Stimulated activated CD4-positive, alpha-beta T cell treated with anti-CD3 and anti-CD28 coated beads, TNF-alpha, amount 100 ng/mL, for 24 hours (primary cell): ENCODE measurements at places on chromosomes 3 and 15.

DNA sequence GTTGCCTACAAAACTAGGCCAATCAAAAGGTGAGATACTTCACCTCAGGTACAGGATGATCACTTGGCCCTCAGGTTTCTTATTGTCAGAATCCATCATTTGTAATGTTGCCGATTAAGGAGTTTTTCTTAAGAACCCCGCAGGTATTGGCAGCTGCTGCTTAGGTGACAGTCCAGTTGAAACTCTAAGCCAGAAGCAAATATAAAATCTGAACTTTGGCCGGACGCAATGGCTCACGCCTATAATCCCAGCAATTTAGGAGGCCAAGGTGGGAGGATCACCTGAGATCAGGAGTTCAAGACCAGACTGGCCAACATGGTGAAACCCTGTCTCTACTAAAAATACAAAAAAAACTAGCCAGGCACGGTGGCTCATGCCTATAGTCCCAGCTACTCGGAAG, 43.1 kb upstream of the SNTN start:
- DNase-seq = no peak

DNA sequence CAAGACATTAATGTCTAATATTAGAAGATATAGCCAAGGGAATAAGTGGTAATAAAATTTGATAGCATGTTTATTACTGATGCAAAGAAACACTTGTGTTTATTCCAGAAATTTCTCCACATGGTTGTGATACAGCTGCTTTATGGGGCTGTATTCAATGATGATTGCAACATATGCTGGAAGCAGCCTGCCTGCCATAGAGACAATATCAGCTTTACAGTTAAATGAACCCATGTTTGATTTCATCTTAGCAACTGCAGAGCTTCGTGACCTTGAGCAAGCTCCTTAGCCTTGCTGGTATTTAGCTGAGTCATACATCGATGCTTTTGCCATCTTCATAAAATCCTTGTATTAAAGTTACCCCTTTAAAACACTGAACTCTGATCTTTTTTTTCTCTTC, 168.1 kb upstream of the STAC start:
- DNase-seq = no peak

DNA sequence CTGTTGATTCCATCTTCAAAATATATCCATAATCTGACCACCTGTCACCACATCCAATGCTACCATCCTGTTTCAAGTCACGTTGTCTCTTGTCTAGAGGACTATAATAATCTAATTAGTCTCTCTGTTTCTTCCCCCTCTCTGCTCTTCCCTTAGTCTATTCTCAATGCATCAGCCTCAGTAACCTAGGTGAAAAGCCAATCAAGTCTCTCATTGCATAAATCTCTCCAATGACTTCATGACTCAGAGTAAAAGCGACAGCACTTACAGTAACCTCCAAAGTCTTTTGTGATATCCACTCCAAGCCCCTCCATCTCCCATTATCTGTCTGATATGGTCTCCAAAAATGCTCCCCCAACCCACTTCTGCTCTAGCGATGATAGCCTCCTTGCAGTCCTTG, 7.2 kb downstream of the UBA3 start:
- no peak for DNase-seq

DNA sequence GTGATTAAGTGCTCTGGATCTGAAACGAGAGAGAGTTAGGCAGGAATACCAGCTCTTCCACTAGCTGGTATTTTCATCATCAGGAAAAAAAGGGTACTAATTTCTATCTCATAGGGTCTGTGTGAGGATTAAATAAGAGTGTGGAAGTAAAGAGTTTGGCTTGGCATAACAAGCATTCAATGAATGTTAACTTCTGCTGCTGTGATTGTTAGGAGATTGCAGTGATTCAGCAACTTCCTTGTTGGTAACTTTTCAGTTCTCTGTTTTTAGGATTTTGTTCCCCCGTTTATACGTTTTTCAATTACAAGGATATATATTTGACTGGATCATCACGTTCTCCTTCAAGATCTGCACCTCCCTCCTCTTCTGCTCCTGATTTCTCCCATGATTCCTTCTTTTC, 65.9 kb upstream of the MYO5C start:
- no peak for DNase-seq

DNA sequence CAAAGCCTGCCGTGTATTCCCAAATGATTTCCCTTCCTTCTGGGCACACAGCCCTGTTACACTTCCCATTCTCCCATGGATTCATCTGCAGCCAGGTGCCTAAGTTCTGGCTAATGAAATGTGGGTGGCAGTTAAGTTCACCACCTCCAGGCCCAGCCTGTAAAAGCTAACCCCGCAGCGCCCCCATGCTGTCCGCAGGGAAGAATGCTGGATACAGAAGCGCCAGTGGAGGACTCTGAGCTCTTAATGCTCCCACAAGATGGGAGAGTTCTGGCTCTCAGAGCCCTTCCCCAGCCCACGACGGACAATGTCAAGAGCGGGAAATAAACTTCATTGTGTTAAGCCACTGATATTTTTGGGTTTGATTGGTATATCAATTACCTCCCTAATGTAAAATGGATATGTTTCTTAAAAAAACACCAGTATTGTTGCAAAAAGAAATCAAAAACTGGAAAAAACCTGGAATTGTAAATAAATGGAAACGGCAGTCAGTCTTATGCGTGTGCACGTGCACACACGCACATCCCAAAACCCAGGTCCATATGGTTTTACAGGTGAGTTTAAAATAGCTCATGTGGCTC, 37.7 kb upstream of the FGD5 start:
- DNase-seq = peak; percentile 30

- no peak for DNase-seq
Observed at GRCh38 chr3:125460233-125460632, 59.8 kb downstream of the SNX4 start.

GRCh38 chr3:147411238-147411814, 2.2 kb downstream of the ZIC1 start:
- DNase-seq = no peak

DNA sequence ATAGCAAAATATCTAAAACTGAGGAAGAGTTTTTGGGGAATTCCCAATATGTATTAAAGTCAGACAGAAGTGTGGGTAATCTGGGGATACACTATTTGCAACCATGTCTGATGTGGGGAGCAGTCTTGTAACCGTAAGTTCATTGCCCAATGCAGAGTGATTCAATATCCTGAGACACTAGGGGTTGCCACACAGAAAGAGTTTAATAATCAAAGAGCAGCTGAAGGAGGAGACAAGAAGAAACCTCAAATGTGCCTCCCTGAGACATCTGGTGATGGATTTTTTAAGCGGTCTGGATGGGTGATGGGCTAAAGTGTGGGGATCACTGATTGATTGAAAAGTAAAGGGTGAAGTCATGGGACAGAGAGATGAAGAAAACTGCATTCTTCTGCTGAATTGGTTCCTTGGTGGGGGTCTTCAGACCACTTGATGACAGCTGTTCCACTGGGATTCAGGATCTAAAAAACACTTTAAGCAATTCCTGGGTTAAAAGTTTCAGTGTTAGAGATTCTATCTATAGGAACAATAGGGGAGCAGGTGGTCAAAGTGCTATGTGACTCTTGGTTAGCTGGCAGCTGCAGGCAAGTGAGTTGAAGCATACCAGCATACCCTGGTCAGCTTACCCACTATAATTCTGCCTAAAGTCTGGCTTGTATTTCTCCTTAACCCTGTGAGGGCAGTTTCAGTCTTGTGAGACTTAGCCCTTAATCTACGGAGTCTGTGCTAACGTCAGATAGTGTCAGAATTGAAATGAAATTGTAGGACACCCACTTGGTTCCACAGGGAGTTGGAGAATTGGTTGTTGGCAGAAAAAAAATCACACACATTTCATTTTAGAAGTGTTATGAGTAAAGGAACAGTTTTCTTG, 425.9 kb upstream of the TGFBR2 start:
- DNase-seq = no peak

GRCh38 chr15:61794881-61795280, 265.4 kb downstream of the VPS13C start:
- DNase-seq = no peak

DNA sequence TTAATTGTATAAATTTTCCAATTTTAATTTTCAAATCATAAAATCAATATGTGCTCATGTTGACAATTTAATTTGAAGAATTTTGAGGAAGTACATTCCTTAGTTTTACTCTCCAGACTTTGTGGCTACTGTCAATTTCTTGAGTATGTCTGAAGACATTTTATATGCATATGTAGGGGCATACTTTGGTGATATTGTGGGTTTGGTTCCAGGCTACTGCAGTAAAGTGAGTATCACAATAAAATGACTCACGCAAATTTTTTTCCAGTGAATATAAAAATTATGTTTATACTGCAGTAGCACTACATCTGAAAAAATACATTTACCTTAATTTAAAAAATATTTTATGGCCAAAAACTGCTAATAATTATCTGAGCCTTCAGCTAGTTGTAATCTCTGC, 123.2 kb upstream of the PLCL2 start:
- no peak for DNase-seq

DNA sequence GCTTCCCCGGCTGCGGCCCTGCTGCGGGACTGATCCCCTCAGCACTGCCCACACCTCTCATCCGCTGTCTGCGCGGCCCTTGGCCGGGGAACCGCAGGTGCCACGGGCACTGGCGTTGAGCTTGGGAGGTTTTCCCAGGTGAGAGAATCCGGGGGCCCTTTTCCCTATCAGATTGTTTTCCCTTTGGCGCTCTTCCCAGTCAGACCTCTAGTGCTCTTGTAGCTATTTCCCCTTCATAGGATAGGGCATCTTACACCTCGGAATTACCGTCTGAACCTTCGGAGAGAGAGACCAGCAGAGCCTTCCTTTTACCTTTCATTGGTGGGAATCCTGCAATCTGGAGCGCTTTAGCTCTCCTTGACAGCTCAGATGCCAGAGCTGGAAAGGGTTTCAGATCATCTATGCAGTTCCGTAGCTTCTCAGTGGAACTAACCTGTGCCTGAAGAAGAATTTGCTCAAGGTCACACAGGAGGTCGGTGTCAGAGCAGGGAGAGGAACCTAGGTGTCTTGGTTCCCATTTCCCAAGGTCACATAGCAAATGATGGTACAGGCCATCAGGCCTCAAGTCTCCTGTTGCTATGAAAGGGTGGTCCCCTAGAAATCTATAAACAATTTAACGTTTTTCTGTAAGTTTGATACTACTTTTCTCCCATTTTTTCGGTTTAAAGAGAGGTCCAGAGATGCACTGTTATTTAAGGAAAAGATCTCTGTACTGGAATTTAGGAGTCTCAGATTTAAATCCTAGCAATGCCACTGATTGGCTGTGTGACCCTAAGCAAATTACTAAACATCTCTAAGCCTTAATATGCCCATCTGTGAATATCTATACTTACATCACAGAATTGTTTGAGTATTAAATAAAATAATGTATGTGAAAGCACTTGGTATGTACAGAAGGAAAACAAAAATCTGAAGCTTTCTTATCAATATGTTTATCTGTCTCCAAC, 916 bp downstream of the IDH3A start:
- no peak for DNase-seq

DNA sequence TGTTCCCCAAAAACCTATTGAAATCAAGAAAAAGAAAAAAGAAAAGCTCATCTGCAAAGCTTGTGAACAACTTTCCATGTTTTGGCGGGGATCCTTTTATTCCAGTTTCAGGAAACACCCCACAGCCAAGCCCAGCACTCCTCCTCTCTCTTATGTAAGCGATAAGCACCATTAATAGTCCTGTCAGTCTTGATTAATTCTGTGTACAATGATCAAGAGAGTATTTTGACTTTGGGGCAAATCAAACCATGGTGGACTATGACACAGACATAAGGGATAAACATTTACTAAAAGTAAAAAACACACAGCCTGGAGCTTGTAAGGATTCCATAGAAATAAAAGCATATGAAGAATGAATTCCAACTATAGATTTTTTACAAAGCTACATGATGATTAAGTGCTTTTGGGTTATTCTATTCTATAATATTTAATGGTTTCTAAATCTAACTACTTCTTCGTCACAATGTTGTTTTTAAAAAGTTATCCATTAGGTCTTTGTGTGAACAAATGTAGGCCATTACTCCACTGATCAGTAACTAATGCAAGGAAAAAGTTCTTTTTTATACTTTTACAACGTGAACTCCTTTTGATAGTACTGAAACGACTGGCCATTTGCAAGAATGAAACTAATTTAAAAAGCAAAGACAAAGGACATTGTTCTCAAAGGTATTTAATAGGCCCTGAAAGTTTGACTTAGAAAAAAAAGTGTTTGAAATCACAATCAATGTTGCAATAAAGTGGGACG, 106.5 kb downstream of the KCNAB1 start:
- no peak for DNase-seq

GRCh38 chr15:100131321-100132224, 210.2 kb downstream of the ADAMTS17 start:
- DNase-seq = peak; percentile 44

- no peak for DNase-seq
Observed at GRCh38 chr3:137792626-137793271, 28.6 kb downstream of the SOX14 start.

- no peak for DNase-seq
Observed at GRCh38 chr3:42730706-42731420, 28.3 kb upstream of the HHATL start.

- no peak for DNase-seq
Observed at GRCh38 chr3:73500321-73500720, 124.4 kb downstream of the PDZRN3 start.

DNA sequence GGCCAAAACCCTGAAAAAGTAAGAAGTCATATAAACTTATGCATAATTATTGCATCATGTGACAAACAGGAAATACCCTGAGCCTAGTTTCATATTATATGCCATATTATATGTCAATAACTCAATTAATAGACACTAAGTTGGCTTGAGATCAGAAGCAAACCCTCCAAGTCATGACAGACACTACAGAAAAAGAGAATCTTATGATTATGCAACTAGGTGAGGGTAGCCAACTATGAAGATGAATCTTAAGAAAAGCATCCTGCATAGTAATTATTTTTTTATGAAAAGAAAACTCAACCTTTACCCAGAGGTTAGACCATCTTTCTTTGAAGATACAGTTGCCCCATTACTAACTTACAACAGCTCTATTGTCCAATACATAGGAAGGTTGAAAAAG, 192.4 kb upstream of the VEPH1 start:
- no peak for DNase-seq

DNA sequence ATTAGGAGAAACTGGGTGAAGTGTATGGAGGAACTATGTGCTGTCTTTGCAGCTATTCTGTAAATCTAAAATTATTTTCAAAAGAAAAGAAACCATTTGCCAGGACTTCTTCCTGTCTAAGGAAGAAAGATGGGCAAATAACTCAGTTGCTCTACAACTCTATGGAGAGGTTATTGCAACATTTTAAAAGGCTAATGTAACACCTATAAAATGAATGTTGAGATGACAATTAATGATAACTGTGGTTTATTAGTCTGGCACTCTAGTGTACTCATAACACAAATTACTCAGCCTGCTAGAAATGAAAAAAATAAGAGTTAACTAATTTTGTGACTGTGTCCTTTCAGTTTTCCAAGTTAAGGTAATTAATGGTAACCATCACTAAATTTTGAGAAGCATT, 32.3 kb downstream of the SLC4A7 start:
- no peak for DNase-seq

DNA sequence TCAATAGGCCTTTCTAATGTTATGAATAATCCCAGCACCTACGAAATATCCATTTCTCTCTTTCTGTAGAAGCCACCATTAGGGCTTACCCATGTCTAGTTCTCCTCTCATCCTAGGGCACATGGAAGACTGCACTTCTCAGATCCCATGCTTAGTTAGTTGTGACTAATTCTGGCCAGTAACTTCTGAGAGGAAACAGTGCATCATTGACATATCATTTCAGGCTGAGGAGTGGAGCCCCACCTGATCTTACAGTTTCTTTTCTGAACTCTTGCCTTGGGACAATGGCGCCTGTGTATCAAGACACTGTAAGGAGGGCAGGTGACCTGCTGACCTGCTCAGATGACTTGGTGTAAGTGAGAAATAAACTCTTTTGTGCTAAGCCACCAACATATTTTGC, 39.4 kb upstream of the TBL1XR1 start:
- no peak for DNase-seq
